ENCODE measurements at places on chromosomes 6 and 20. TPM values are rescaled to one million over a fixed set of nuclear protein-coding genes. Genes with fewer than 3 reads are reported as not detected.

Gene SLPI
- 584 TPM for total RNA-seq

Gene SPATS1
- not detected for total RNA-seq

Gene MDFI
- total RNA-seq = 36.9 TPM

Gene NRN1
- total RNA-seq = 19.5 TPM

Gene SYNCRIP
- total RNA-seq = 56.3 TPM

Gene OPN5
- total RNA-seq = not detected

Gene TGM3
- 64.1 TPM for total RNA-seq

Gene CPXM1
- total RNA-seq = 1.3 TPM

GRCh38 chr20:13800728-13801134 is 15.9 kb downstream of the NDUFAF5 start:
- DNase-seq = peak; percentile 82

- DNase-seq = no peak
These were observed 1.5 kb upstream of the ERVFRD-1 start for GRCh38 chr6:11113038-11113437.

GRCh38 chr6:99366852-99367251 is 17.4 kb upstream of the FAXC start:
- DNase-seq = no peak

DNA sequence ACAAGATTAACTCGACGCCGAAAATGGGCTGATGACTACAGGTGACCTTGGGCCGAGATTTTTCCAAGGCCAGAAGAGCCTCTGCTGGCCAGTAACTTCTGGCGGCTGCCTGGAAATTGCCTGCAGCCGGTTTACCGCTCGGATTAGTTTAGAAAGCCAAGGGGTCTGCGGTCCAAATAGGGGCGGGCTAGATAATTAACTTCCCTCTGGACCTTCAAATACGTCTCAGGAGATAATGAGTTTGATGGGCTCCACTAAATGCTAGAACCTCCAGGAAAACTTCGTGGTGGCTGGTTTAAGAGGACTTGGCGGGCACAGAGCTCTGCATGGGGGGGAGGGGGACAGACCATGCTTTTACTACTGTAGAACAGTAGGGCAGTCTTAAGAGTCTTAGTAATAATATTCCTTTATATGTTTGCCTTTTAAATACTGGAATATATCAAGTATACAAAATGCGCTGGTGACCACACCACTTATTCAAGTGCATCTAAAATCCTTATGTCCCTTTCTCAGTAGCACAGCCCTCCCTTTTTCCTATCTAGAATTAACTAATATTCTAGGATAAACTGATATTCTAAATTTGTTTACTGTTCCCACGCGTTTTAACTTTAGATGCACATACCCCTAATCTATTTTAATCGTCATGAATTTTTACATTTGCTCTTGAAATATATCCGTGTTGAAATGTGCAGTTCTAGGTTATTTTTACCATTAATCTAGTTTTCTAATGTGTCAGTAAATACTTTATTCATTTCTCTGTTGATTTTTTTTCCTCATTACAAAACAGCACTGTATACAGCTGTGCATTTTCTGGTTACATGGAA is 107.5 kb upstream of the PRSS16 start:
- no peak for DNase-seq

DNA sequence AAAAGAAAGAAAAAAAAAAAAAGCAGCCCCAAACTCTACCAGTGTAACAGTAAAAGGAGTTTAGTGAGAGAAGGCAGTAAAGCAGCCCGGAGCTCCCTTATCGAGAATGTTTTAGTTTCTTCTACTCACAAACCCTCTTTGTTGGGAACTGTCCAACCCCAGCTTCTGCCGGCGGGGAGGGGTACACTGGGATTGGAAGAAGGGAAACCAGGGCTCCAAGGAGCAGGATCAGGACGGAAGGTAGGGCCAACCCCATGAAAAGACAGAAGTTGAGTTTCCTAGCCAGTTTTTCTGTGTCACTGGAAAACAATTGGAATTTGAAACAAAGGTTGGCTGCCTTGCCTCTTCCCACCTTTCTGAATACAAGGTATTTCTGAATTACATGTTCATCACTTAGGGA is 66.0 kb downstream of the KIZ start:
- DNase-seq = no peak

DNA sequence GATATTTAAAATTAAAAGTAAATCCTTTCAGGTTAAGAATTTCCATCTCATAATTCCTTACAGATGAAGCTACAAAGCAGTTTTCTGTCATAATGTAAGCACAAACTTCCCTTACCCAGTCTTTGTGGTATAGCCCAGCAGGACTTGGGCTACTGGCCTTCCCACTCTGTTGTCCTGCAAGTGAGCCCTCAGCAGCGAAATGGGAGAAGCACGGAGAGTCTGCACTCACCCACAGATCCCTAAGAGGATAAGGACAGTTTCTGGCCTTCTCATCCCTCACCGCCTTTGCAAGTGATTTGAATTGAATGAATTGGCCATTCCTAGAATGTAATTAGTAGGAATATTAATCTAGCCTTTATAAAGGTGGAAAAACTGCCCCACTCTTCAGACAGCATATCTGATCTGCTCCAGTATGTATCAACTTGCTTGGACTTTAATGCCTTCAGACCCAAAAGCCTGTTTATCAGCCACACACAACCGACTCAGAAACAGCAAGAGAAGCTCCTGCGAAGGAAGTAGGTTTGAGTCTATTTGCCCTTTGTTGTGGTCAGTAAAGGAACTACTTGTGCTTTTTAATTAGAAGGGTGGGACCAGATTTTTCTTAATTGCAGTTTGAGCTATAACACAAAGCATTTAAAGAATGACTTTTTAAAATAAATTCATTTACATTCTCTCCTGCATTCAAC is 29.9 kb upstream of the PRDM1 start:
- no peak for DNase-seq

DNA sequence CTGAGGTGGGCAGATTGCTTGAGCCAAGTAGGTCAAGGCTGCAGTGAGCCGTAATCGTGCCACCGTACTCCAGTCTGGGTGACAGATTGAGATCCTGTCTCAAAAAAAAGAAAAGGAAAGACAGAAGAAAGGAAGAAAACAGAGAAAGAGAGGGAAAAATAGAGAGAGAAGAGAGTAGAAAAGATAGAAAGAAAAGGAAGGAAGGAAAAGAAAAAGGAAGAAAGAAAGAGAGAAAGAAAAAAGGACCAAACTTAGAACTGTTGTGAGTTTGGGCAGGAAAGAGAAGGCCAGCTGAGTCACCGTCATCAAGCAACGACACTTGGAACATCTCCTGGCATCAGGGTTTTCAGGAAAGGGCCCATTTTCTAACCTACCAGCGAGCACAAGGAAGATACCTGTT is 96.0 kb upstream of the AKAP12 start:
- DNase-seq = no peak

- DNase-seq = no peak
These were observed 53.3 kb downstream of the KCNS1 start for GRCh38 chr20:45047581-45048119.

DNA sequence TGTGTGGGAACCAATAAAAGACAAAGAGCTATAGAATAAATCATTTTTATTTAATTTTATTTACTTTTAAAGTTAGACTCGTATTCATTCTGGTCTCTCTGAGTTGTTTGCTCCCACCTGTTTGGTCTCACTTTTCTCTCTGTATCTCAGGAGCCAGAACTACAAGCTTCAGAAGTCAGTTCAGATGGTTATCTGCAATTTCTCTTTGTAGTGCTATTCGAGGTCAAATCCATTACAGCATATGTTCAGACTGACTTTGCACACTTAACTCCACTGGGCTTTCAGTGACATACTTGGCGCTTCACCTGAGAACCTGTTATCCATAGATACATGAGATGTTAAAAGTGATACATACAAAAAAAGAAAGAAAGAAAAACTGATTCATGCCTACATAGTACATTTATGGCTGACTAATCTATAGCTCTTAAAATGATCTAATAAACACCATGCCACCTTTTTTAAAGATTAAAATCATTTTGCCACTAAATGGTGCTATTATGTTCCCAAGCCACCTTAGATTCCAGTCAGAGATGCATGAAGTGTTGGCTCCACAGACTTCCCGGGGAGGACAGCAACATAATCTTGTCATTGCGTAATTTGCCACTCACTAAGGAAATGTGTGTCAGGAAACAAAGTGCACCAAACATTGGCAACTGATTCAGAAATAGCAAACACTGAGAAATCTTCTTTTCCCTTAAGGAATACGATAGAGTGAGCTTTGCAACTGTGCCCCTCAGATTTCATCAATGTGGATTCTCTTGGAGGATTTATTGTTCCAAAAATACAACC is 396.7 kb downstream of the HACE1 start:
- DNase-seq = no peak

- no peak for DNase-seq
These were observed 28.9 kb downstream of the INSM1 start for GRCh38 chr20:20396794-20397193.

GRCh38 chr6:80537118-80537972 is 430.9 kb downstream of the BCKDHB start:
- no peak for DNase-seq

DNA sequence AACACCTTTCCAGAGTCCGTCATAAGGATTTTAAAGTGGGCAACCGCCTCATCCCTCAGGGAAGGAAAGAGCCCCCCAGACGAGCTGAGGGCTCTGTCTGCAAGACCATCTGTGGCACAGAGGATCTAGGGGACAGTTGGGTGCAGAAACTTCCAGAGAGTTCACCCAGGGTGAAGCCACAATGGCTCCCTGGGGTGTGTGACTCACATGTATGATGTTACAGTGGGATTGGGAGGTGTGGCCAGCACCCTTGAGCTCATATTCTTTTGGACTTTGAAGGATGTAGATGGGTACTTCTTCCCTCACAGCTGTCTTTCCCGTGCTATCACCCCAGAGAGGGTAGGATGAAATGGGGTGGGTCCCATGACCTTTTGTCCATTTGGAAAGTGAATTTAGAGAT is 95.5 kb downstream of the NCR2 start:
- DNase-seq = no peak

DNA sequence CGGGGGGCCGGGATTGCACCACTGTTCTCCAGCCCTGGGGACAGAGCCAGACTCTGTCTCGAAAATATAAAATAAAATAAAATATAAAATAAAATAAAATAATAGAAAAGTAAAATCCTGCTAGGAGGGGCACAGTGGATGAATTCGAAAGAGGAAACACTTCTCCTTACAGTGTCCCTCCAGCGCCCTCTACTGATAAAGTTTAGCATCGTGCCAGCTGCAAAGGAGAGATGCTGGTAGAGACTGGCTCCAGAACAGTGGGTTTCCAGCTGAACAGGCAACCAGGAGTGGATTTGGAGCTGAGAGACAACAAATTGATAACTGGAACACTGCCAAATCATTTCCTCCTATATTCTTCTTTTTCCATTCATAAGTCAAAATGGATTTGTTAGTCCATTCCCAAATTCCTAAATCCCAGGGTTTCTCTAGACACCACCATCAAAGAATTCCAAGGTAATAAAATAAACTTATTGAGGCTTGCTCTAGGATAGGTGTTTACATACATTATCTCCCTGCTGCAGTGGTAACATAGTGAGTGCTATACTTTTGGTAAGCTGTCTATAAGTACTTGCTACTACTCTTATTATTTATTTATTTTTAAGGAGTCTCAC is 31.7 kb upstream of the TBPL1 start:
- peak; percentile 91 for DNase-seq

GRCh38 chr6:3800850-3801591 is 48.2 kb upstream of the FAM50B start:
- no peak for DNase-seq

- DNase-seq = no peak
These were observed 120.3 kb upstream of the LGSN start for GRCh38 chr6:63440057-63440456.

- DNase-seq = no peak
These were observed 3.4 kb downstream of the EYA4 start for GRCh38 chr6:133244519-133244918.

DNA sequence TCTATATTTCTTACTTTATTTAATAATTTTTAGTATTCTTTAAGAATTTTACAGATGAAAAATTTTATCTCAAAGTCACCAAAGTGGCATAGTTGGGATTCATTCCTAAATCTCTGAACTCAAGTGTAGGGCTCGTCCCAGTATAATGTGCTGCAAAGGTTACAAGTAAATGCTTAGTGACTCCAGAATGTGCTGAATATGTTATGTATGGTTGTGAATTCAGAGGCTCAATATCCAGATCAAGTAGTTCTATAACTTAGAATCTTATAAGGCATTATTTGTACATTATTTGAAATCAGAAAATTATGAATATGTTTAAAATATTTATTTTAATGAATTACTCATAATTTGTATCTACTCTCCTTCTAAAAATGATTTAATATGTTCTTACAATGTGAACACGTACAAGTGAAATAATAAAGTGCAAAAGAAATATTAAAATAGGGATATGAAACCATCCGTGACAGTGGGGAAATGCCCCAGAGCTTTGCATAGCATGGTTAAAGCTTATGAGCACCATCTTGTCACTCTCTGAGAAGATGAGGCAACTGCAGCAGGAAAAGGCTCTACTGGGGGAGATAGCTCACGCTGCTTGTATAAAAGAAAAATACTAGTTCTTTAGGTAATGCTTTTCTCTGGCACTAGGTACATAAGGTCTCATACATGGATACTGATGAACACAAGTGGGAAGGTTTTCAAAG is 259.0 kb downstream of the FOXC1 start:
- no peak for DNase-seq

- DNase-seq = no peak
These were observed 4.9 kb upstream of the CCR6 start for GRCh38 chr6:167118006-167118405.

DNA sequence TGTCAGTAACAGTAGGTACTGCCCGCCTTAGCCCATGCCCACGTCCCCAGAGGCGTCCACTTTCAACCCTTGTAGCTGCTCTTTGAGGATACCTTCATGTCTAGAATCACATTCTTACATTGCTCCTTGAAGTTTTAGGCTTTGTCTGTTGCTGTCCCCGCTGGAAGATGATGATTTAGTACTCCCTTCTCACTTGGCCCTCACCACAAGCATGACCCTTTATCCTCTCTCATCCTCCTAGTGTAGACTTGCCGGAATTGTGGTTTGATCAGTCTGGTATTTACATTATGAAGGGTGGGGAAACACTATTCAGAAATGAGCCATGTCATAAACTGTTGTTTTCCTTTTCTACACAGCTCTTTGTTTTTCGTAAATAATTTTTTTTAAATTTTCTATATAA is 87.4 kb downstream of the ARID1B start:
- no peak for DNase-seq

DNA sequence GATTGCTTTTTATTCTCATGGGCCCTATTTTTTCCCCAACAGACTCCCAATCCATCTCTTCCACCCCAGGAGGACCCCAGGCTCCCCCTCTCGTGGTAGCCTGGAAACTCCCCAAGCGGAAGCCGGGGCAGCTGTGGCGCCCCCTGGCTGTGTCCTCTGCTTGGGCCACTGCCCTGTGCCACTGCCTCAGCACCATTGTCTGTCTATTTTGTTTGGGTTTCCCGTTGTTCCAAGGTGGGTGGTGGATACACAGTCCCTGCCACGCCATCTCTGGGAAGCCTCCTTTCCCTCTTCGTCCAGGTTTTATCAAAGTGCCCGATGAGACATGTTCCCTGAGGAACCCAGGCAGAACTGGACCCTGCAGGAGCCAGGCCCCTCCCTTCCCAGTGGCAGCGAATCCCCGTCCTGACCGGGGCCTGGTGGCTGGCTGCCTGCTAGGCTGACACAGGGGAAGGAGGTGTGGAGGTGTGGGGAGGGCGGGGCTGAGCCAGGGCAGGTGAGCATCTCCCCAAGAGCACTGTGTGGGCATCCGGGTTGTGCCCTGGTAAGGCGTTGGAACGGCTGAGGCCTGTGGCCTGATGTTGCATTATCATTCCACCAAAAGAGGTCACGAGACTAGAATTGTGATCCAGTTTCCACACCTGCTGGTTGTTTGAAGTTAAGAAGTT is 228.2 kb downstream of the CDH4 start:
- no peak for DNase-seq

All from lower leg skin (tissue), 4 donors.